ENCODE measurements at places on chromosomes 2 and 18.

- no peak for DNase-seq
Measured at GRCh38 chr18:45871431-45872084, 46.1 kb downstream of the SIGLEC15 start.

- DNase-seq, result no peak
Measured at GRCh38 chr2:7201851-7202250, 284.6 kb downstream of the RNF144A start.

GRCh38 chr2:54329482-54330161 lies 73.6 kb upstream of the TSPYL6 start:
- DNase-seq, result no peak

DNA sequence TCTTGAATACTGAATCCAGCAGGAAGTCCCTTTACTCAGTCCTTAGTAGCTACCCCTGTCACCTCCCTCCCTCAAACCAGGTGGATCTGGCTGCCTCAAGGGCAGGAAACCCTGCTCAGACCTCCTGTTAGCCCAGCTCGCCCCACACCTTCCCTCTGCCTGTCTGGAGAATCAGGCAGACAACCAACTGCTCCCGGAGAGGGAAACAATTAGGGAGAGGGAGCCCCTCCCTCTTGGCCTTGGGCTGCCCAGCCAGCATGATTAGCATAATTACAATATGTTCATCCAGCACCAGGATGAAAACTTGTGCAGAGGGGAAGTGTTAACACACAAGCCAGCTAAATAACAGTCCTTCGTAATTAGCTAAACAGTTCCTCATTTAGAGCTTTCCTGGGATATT lies 185.5 kb downstream of the C1D start:
- no peak for DNase-seq

DNA sequence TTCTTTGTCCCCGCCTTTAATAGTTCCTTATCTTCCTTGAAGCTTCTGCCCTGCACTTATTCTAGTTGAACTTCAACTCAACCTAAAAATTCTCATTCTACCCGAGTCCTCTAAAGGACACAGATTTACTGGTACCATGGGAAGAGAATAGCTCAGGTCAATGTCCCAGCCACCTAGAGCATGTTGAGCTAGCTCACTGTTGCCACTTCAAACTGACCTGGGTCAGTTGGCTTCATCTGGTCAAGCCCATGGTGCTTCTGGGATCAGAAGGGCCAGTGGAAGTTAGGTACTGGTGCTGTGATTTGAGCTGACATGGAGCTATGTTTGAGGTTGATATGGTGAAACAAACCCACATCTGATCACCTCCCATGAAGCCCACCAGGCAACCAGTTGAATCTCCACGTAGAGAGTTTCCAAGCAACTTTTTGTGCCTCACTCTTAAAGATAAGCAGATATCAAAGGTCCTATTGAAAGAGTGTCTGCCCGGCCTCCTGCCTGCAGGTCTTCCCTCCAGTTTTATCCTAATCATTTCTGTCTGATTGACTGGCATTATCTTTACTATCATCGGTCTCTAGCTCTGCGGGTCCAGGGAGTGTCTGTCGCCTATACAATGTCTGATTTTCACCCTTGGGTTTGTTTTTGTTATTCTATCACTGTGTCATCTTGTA lies 17.2 kb downstream of the GREB1 start:
- DNase-seq, result no peak

- no peak for DNase-seq
Measured at GRCh38 chr2:1651121-1652033, 92.9 kb downstream of the PXDN start.

DNA sequence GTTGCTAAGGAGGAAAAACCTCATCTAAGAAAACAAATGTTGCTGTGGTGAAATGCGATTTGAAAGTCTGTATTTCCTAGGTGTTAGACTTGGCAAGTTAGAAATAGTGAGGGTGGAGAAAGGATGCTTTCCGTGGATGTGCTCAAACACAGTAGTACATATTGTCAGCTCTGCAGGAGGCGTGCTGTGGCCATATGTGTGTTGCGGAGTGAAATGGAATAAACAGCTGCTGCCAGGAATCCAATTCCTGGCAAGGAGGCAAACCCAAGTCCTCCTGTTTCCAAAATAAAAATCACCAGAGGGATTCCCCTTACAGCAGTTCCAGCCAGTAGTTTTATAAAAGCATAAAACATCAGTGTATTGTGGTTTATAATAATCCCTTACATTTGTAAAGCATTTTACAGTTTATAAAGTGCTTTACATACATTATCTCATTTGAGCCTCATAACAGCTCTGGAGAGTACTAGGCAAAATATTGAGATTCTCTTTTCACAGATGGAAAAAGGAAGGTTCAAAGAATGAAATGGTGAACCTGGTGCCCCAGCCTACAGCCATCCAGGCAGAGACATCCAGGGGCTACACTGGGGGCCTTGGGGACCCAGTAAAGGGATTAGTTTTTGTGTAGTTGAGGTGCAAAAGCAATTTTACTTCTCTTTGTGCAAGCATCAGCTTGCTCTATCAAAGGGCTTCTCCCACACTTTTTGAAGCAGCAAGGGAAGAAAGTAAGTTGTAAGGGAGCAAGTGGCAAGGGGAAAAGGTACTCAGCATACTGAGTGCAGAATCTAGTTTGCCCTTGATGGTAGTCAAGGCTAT lies 206.0 kb downstream of the AGPS start:
- DNase-seq, result no peak

DNA sequence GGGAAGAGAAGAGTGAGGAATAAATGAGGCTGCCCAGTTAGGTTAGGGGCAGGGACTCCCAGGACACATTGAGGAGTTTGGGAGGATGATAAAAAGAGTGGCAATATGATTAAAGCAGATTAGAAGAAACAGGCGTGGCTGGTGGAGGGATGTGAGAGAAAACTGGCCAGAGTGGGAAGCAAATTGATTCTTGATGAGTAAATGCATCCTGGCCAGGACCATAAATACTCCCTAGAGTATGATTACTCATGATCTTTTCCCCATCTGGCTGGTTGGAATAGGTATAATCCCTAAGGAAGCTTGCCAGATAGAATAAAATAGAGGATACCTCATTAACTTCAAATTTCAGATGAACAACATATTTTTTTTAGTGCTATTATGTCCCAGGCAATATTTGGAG lies 21.5 kb upstream of the DAW1 start:
- peak; percentile 11 for DNase-seq

- DNase-seq, result no peak
Measured at GRCh38 chr2:237136824-237137223, 51.1 kb downstream of the COPS8 start.

Measured in fibroblast of skin of back (primary cell).